NB4 (cell line): ENCODE measurements at places on chromosomes 11 and 22.

DNA sequence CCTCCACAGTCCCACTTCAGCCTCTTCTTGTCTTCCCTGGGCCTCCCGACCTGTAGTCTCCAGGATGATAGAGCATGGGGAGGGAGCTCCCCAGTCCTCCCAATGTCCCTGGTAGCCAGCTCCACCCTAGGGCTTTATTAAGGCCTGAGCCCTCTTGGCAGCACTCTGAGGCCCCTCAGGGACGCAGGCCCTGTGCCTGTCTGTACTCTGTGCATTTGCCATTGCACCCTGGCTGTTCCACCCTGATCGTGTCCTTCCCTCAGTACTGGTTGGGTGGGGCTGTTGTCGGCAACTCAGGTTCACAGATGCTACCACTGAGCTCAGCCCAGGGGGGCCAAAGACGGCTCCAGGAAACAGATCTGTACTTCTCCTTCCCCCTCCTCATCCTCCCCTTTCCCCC lies 7.2 kb downstream of the SSTR3 start:
- no peak for DNase-seq

- no peak for DNase-seq
Observed at GRCh38 chr22:28207281-28208030, 288.4 kb upstream of the PITPNB start.

GRCh38 chr11:514606-515005 lies 7.6 kb upstream of the RNH1 start:
- DNase-seq = peak; percentile 19

- no peak for DNase-seq
Observed at GRCh38 chr11:32023370-32024305, 67.2 kb upstream of the RCN1 start.

DNA sequence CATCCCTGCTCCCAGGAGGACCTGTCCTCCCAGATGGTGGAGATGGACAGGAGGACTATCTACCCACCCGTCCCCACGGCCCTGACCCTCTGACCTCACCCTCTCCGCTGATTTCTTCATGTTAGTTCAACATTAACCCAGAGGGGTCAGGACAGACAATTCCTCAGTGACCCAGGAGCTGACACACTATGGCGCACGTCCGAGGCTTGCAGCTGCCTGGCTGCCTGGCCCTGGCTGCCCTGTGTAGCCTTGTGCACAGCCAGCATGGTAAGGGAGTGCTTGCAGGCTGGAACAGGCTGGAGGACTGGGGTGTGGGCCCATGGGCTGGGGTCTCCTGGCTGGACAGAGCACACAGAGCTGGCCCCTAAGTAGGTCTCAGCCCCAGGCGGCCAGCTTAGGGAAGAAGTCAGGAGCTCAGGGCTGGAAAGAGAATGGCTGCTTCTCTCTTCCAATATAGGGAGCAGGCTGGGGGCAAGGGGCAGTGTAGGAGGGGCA lies at the start of gene F2:
F2 (plus strand) TSS at position 166 of the 495 bp plus-strand sequence; CDS start at position 189, 23 bp downstream.
- no peak for DNase-seq

DNA sequence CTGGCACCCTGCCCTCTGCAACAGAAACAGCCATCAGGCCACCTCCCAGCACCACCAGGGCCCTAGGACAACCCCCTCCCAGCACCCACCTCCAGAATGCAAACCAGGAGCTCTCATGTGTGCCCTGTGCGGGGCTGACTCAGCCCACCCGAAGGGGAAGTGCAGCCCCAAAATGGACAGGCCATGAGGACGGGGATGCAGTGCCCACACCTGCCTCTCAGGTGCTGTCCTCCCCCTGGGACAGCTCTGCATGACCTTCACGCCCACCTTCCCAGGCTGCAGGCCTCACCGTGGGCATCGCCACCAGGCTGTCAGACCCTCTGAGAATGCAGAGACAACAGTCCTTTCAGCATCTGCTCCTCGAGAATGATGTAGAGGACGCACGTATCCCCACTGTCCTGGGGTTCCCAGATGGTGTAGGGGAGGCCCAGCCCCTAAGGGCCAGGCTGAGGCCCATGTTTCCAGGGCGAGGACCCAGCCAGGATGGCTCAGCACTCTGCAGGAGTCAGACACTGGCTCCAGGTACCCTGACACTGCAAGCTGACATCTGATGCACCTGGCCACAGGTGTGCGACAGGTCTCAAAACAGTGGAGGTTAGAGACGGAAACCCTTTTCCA lies 13.5 kb downstream of the MOB2 start:
- no peak for DNase-seq

- no peak for DNase-seq
Observed at GRCh38 chr11:61956191-61957020, 6.3 kb downstream of the BEST1 start.

GRCh38 chr11:30006876-30007275 lies 10.0 kb downstream of the KCNA4 start:
- no peak for DNase-seq

DNA sequence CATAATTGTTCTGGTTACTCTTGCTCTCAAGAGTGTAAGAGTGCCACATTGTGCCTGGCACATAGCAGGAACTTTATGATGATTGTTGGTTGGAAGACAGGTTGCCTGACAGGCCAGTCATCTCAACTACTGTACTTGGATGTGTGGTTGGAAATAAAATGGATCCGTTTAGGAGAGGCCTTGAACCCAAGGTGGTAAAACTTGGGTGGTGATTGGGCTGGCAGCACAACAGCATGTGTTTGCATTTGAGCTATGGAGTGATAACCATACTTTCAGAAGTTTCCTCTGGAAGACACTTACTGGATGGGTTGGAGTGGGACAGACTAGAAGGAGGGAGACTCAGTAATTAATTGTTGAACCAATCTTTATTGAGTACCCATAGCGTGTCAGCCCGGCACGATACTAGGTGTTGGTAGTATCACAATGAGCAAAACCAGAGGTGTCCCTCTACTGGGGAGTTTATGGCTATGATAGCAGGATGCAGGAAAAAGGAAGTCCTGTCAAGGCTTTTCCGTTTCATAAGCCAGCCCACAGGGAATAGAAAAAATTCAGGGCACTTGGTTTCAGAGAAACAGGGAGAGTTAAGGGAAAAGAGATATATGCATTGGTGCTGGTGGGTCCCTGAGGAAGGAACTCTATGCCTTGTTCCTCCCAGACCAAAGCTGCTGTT lies 3.1 kb upstream of the TMEM109 start:
- peak; percentile 61 for DNase-seq

- DNase-seq = no peak
Observed at GRCh38 chr11:69251639-69252489, 42.1 kb upstream of the MYEOV start.

DNA sequence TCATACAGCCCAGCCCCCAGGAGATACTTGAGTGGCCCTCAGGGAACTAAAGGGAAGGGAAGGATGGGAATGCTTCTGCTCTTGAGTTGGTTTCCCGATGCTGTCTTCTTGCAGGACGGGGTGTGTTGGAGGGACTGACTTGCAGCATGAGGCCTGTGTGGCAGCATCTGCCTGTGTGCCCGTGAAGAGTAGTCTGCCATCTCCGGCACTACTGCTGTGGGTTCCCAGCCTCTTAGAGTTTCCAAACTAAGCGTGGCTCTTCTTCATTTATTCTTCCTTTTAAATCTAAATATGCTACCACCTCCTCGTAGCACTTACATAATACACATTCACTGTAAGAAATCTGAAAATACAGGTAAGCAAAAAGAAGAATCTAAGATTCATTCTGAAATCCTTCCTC lies 12.8 kb downstream of the EXT2 start:
- no peak for DNase-seq

DNA sequence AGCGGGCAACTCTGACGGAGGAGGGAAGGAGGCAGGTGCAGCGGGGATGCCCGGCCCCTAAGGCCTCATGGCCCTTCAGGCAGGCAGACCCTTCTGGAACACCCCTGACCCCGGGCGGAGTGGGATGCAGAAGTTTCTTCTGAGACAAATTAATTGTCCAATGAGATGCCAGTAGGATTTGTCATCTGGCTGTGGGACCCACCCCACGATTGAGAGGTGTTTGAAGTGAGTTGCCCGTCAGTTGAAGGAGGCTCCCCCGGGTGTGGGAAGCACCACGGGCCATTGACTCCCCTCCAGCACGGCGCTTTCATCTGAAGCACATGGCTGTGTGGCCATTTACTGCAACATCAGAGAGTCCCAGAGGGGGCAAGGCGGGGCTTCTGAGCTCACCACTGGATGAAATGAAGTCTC lies 527.8 kb downstream of the BRD1 start:
- DNase-seq = no peak

DNA sequence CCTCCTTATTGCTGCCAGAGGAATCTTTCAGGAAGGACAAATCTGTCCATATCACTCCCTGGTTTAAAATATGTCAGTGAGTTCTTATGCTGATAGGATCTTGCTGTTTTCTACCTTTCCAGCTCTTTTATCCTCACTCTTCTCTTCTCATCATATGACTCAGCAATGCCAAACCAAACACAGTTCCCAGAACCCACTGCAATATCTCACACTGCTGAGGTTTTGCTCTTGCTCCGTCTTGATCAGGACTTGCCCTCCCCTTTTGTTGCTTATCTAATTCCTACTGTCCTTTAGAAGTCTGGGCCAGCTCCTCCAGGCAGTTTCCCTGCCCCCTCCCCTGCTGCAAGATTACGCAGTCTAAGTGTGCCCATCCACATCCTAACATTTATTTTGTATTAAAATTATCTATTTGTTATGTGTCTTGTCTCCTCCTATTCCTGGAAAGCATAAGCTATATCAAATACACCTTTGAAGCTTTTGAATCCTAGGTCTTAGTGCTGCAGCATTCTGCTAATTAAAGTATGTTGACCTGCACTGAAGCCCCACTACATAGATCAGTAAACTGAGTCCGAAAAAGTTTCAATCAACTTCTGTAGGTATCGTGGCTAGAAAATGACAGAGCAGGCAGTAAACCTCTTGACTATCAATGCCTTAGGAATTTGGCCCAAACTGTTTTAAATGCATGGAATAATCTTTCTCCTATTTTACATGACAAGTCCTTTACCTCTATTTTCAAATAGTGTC lies 119.2 kb upstream of the C11orf87 start:
- DNase-seq = no peak

DNA sequence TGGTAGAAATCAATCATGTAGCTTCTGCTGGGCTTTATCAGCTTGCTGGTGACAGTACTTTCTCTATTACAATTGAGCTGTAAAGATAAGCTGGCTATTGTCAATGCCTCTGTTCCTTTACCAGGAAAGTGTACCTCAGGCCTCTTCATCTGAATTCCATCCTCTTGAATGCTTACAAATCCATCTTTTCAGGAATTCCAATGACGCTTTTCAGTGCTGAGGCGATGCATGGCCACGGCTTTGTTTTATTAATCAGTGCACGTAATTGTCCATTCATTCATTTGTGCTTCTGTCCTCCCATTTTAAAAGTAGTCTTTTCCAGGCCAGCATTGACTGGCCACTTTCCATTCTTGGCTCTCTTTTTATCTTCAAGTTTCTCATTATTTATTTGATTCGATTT lies 202.0 kb downstream of the PGR start:
- DNase-seq = no peak

DNA sequence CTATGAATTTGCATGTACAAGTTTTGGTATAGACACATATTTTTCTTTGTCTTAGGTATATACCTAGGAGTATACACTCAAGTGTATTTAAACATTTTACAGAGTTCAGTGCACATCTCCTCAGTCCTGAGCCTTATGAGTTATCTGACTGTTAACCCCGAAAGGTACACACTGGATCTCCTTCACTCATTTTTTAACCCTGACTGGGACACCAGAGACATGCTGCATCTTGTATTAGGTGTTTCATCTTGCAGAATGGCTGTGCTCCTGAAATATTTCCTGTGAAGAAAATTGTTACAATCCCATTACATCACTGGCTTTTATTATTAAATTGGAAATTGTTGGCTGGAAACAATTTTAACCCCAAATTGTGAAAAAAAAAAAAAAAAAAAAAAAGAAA lies 15.3 kb downstream of the PARVA start:
- no peak for DNase-seq

GRCh38 chr11:57776577-57777210 lies 15.1 kb downstream of the CTNND1 start:
- no peak for DNase-seq

GRCh38 chr22:25702571-25703167 lies 39.3 kb upstream of the MYO18B start:
- DNase-seq = no peak

GRCh38 chr22:33013531-33014162 lies 44.5 kb downstream of the SYN3 start:
- DNase-seq = no peak

DNA sequence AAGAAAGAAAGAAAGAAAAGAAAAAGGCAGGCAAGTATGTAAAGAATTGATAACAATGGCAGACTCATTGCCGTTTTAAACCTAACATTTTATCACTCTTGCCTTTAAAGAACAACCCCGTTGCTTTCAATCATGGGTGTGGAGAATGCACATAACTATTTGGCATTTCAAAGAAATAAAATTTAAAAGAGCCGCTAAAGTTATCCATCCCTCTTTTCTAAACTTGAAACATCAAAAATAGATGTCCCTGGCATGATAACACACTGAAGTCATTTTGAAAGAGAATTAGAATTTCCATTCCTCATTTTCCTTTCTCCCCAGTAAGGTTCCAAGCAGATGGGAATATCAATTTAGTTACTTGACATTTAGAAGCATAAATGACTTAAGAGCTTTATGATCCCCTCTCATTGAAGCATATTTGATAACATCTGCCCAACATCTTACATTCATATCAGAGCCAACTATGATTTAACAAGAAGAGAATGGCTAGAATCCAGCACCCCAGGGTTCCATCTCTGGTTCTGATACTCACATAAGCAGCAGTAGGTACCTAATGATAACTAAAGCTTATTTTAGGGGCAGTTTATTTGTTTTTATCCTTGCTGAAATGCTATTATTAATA lies 529.6 kb upstream of the LRRC4C start:
- DNase-seq = no peak

- no peak for DNase-seq
Observed at GRCh38 chr11:1481483-1481825, 5.1 kb downstream of the MOB2 start.

- no peak for DNase-seq
Observed at GRCh38 chr11:107659310-107659709, 52.5 kb downstream of the SLN start.

DNA sequence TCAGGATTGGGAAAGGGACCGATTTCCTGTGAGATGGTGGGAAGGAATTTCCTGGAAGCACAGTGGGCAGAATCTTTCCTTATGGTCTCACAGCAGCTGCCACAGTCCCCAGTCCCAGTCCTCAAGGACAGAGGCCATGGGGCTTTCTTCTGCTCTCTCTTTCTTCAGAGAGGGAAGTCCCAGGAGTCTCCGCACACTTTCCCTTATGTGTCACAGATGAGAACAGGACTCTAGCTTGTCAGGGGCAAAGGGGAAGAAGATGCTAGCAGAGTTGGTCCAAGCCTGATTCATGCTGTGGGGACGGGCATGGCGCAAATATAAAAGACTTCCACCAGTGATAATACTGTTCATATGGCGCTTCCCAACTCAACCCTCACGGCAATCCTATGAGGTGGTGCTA lies 7.5 kb upstream of the PPFIA1 start:
- no peak for DNase-seq

DNA sequence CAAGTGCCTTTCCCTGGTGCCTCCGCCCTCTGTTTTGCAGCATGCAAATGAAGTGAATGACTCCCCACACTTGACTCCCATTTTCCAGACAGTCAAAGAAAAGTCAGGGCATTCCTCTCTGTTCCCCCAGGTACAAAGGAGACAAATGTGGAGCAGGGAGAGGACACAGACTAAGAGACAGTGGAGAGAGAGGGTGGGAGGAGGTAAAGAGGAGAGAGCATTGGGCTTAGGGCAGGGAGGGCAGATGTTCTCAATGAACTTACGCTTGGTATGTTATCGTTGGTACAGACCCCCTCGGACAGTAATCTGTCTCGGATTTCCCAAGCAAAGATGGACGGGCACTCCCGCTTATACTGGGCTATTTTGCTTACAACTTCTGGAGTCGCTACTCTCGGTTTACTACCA lies 9.8 kb downstream of the PAX6 start:
- no peak for DNase-seq

- DNase-seq = no peak
Observed at GRCh38 chr11:122700666-122701065, 45.1 kb downstream of the UBASH3B start.
